ENCODE measurements at places on chromosomes 13 and 19.
A peak's percentile ranks its signal among the peaks of the same experiment; 100 is the strongest.

GRCh38 chr13:47033216-47033615 lies 136.4 kb upstream of the HTR2A start:
- DNase-seq = no peak

DNA sequence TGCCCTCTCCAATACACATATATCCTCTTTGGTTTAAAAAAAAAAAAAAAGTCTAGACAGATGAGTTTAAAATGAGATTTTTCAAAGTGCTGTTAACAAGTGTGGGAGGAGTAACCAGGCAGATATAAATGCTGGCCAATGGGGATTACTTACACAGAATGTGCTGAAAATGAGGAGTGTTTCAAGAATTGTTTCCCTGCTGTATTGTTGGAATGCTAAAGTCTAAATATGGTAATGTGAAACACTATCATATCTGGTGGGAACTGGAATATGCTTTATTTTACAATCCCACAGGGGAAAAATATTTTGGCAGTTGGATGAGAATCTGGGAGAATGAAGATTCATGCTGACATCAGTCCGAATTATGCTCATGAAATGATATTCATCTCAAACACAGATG lies 250.7 kb downstream of the DCT start:
- no peak for DNase-seq

DNA sequence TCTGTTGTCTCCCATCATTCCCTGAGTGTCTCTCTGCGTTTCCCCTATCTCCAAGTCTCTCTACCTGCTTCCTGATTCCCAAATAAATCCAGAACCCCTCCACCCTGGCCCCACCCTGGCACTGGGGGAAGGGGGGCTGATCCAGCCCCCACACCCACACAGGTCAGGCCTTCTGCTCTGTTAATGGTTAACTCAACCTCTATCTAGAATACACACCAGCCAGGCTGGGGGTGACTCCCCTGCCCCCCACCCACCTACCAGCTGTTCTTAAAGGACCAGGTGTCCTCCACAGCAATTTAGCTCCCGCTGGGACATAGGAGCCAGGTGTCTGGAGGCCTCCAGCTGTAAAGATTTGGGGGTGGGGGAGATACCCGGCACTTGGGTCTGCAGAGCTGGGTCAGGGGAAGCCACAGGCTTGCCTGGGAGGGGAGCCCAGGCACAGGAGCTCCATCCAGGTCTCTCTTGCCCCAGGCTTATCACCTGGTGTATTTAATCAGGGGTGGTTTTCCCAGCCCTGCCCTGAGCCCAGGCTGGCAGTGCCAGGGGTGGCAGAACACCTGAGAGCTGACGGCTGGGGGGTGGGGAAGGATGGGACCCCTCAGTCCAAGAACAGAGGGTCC lies 3.9 kb downstream of the IRF2BP1 start:
- no peak for DNase-seq

DNA sequence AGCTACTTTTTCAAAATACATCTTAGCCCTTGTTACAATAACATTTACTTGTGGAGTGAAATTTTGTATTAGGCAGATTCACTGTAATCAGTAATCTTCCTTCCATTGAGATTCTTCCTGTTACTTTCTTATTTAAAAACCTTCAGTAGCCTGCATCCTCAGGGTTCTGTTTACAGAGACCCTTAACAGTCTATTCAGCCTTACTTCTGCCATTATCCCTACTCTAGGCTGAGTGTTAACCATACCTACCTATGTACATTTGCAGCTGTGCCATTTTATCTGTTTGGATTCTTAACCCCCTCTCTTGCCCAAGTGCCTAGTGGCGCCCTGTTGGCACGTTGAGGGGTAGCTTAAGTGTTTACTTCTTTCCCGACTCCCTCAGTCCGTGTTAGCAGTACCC lies 71.9 kb downstream of the LRCH1 start:
- no peak for DNase-seq

DNA sequence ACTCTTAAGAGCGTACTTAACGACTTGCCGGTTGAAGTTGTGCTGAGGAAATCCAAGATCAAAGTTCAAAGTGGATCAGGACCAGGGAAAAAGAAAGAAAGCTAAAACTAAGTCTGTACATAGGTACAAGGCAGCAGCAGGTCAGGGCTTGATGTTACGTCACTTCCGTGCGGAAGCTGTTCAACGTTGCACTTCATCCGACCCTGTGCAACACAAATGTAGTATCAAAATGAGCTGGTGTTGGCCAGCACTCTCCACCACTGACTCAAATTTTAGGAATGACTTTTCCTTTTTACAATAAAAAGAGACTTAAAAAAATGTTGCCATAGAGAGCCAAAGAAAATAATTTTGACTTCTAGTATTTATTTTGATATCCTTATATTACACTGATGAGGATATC lies 1315.4 kb downstream of the EFNB2 start:
- DNase-seq = no peak

DNA sequence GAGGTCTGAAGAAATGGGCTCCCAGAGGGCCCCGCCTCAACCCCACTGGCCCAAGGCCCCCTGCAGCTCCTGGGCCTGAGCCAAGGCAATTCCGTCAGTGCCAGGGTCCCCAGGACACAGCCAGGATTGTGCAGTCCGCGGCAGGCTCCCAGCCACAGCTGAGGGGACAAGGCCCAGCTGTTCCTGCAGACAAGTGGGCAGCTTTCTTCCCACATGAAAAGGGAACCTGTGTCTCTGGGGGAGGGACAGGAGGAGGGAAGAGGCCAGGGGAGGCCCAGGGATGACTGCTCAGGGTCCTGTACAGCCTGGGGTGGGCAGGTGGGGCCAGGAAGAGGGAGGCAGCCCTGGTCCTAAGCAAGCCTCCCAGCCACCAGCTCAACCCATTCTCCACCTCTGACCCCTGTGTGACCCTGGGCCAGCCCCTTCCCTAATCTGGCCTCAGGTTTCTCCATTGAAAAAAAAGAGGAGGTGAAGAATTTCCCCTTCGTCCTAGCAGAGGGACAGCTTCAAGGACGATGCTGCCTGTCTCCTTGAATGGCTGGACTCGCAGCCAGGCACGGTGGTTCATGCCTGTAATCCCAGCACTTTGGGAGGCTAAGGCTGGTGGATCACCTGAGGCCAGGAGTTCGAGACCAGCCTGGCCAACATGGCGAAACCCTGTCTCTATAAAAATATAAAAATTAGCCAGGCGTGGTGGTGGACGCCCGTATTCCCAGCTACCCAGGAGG lies 20.5 kb upstream of the VSTM2B start:
- DNase-seq = no peak

DNA sequence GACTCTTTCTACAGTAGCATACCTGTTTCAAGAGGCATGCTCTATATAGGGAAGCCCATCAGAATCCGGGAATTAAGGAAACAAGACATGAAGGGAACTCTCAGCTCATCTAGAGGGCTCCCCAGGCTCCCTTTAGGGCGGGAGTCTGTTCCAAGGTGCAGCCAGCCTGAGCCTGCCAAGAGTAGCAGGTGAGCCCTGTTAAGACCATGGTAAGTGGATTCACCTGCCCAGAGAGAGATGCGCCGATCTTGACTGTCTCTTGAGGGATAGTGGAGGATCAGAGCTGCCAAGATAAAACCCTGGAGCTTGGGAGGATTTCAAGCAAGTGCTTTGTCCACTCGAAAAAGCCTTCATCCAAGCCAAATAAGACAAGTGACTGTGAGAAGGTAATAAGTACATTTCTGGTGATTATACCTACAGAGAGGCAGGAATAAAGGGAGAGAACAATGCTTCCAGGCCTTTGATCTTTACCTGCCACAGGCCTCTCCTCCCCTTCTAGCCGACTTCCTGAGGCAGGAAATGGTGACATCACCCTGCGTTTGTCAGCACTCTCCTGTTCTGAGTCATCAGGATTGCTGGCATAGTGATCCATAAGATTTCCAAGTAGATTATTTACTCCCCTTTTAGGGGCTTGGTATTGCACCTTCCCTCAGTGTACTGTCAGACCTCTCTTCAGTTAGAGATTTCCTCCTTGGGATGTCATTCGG lies 31.5 kb downstream of the KLF5 start:
- no peak for DNase-seq

- peak; percentile 37 for DNase-seq
These were observed 5.0 kb downstream of the FFAR1 start for GRCh38 chr19:35352448-35353304.

GRCh38 chr13:87172166-87172835 lies 498.9 kb upstream of the SLITRK5 start:
- no peak for DNase-seq

- DNase-seq = no peak
These were observed 310.8 kb downstream of the SLC7A1 start for GRCh38 chr13:29284726-29285125.

- DNase-seq = no peak
These were observed 19.6 kb downstream of the HMGB1 start for GRCh38 chr13:30446126-30446500.

All from stimulated activated CD4-positive, alpha-beta T cell treated with anti-CD3 and anti-CD28 coated beads, TNF-alpha, amount 100 ng/mL, for 24 hours (primary cell).